ENCODE measurements at places on chromosomes 3 and 15.
A peak's percentile ranks its signal among the peaks of the same experiment; 100 is the strongest.

DNA sequence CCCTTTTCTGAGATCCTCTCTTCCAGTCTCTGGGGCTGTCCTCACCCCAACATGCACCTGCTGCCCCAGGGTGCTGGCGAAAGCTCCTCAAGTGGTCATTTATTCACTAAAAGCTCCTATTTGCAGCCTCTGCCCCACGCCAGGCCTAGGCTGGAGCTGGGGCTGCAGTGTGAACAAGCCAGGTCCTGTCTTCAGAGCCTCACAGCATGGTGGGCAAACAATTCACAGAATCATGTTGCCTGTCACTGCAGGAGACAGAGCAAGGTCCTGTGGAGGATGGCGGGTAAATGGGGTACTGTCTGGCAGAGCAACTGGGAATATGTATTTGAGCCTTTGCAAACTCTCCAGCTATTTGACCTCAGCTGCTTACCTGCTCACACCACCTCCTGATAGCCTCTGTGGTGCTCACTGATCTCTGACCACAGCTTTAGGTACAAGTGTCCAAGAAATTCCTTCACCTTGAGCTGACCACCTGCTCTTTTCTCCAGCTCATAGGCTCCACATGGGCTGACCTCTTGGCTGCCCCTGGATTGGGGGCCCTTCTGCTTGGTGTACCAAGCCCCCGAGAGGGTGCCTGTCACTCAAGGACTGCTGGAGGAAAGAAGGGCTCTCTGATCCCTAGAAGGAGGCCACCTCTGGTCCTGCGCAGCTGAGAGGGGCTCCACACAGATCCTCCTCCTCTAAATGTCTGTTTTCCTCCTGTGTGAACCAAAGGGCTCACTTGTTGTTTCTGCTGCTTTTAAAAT is 35.6 kb downstream of the AMOTL2 start:
- DNase-seq = no peak

GRCh38 chr3:151675858-151676615 is 57.7 kb upstream of the AADACL2 start:
- DNase-seq = no peak

DNA sequence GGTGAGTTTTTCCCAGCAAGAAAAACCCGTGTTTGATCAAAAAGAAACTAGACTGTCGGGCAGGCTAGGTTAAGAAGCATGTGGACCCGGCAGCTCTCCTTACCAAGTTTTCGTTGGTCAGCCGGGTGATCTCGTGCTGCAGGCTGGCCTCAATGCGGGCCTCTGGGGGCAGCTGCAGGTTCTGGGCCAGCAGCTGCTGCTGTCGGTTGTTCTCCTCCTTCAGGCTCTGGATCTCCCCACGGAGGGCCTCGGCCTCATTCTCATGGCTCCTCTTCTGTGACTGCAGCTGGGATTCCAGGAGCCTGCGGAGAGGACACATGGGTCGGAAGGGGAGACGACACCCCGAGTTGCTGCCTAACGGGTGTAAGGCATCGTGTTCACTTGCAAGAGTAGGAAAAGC is 44.5 kb upstream of the MYO5C start:
- DNase-seq = no peak

DNA sequence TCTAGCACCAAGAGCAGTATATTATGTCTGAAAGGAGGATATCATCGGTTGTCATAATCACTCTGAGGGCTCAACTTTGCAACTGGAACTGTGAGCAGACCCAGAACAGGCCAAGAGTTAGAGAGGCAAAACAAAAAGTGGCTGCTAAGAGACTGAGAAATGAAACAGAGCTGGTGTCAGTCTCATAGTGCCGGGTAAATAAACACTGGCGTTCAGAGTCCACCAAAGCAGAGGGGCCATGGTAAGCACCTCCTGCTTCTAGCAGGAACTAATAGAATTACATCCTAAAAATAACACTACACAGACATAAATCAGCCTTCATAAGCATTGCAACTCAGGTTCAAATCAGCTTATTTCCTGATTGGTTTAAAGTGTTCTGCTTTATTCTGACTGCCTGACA is 10.3 kb upstream of the IL12A start:
- no peak for DNase-seq

DNA sequence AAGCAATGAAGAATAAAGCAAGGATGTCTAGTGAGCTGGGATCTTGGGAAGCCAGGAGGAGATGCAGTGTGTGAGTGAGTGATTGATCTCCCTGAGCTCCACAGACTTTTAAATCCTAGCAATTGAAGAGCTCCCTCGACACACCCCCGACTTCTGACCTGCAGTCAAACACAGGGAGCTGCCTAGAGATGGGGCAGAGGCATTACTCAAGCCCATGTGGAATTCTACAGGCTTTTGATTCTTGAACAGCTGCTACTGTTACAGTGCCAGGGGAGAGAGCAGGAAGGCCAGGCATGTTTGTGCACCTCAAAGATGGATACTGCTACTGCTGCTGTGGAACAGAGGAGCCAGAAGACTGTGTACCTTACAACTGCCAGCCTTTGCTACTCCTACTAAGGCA is 1403.1 kb upstream of the ALCAM start:
- DNase-seq = no peak

DNA sequence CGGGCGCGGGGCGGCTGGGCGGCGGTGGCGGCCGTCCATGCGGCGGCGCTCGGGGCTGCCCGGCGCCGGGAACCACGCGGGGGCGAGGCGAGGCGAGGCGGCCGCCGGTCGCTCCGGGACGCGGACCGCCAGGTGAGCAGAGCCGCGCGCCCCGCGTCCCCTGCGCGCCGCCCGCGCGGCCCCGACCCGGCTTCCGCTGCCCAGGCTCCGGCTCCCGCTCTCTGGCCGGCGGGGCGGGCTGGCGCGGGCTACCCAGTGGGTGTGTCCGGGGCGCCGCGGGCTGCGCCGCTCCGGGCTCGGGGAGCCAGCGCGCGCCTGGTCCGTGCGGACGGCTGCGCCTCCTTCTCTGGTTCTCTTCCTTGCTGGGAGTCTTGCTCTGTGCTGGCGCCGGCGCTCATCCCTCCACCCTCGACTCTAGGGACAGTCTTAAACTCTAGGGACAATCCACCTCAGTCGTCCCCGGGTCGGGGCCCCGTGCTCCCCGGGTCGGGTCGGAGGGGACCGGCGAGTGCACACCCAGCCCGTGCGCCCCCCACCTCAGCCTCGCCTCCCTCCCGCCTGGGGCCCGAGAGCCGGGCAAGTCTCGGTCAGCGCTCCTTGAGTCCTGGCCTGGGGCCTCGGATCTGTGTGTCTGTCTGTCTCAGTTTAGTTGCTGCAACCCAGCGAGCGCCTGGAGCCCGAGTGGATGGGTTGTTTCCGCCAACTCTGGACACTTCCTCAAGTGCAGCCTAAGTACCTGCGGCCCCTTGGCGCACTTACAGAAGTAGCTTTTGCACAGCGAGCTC is 488 bp downstream of the THSD4 start:
- DNase-seq = peak; percentile 54
